Central memory CD8-positive, alpha-beta T cell (primary cell): ENCODE measurements at places on chromosomes 16 and 17.

GRCh38 chr16:57743458-57743857 is 7.9 kb downstream of the KATNB1 start:
- DNase-seq = no peak

DNA sequence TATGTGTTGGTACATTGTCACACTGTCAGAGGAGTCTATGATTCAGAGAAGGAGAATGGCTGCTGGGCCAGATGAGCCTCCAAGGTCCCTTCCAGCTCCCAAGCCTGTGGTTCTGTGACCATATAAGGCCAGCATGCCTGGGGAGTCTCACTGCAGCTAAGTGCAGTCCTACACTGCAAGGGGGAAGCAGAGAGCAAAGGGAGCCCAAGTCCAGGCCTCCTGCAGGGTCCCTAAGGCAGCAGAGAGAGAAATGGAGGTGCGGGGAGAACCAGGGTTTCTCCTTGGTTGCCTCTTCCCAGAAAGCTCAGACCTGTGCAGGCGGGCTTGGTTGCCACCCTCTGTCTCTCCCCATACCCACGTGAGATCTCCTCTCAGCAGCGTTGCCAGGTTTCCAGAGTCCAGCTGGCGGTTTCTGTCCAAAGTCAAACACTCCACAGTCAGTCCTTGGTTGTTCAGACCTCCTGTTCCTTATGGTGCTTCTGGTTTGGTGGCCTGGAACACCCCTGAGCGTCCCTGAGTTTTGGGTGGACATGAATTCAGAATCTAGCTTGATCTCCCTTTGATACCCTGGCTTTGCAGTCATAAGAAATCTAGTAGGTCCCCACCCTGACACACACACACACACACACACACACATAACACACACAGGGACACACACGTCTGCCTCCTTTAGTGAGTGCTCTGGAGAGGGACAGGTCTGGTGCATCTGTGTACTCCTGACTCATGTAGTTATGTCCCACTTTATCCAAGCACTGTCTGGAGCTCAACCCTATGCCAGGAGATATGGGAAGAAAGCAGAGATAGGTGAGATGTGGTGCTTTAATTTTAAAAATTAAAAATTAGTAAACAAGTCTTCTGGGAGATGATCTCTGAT is 78.8 kb downstream of the GNAO1 start:
- DNase-seq = no peak

DNA sequence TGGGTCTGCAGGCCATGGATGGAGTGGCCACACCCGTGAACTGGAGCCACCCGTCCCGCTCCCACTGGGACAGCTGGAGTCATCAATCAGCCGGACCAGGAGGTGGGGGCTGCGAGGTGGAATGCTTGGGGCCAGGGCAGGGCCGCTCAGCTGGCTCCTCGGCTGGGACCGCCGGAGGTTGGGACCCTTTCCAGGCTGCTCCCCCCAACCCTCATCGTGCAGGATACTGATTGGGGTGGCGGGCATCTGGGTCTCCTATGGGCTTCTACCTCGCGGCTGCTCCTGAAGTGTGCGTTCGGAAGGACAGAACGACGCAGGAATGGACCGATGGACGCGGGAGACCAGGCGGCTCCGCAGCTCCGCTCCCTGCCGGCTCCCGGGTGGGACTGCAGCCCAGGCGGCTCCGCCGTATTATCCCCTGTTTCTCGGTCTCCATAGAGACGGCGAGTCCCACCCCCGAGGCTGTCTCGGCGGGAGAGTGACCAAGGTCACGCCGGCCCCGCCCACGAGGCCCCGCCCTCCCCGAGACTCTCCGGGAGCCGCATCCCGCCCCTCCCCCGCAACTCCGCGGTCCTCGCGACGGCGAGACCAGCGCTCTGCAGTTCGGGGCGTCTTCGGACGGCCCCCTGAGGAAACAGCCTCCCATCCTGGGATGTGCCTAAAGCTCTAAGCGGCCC is at the start of gene TPPP3:
Gene TPPP3, minus strand, starts transcription at position 388 of the 677 bp plus-strand sequence. CDS start 2,387 bp downstream, outside the sequence.
- no peak for DNase-seq

DNA sequence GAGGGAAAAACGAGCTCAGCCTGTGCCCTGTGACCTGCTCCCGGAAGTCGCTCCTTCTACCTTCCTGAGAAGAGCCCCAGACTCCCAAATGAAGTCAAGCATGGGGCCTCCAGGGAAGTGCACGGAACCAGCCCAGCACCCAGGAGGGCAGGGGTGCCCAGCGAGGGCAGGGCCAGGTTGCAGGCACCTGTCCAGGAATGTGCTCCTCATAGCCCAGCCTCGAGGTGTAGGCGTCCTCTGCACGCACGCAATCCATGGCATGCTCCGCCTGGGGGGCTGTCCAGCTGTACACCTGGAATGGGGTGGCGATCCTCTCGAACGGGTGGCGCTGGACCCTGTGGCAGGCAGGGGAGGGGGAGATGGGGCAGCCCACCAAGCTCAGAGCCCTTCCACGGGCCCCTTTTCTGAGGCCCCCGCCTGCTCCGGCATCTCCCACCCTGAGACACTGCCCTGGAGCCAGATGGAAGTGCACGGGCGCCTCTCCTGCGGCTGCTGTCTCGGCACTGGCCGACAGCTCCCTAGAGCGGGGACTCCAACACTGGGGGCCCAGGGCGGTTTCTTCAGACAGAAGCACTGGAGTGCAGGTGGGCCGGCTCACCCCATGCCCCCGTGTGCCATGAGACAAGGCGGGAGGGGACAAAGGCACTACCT is 10.9 kb downstream of the CLUH start:
- DNase-seq = no peak

DNA sequence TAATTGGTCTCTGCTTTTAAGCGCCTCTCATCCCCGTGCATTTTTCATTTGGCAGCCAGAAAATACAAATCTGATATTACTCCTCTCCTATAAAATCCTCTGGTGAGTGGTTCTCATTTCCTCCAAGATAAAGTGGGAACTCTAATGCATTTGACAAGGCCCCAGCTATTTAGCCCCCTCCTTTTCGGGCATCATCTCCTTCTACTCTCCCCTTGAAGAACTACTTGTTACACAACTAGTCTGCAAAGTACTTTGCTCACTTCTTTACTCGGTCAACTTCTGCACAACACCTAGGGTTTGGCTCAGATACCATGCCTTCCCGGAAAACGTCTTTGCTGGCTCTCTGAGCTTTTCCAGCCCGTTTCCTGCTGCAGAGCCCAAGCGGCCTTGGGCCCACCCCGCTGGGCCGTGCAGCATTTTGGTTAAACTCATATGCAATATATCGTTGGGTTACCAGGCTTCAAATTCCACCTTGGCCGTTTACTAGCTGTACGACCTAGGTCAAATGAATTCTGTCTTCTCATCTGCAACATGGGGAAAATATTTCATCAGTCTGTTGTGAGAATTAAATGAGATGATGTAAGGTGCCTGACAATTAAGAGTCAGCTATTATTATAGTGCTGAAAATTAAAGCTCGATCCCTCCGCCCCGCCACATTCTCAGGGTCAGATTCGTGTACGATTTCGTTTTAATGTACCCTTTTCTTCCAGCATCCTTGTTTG is 883 bp upstream of the TAF15 start:
- no peak for DNase-seq

DNA sequence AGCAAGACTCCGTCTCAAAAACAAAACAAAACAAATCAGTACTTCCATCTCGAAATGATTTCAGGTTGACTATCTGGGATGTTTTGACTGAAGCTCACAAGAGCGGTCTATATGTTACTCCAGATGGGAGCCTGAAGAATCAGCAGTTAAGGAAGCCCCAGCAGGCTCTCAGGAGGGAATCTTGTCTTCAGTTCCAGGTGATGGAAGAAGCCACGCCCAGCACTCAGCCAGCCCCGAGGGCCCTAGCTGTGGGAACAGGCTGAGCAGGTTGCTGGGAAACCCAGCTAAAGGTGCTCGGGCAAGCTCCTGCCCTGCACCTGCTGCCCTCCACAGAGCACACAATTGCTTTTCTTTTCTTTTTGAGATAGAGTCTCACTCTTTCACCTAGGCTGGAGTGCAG is 32.4 kb downstream of the WIPI1 start:
- no peak for DNase-seq

DNA sequence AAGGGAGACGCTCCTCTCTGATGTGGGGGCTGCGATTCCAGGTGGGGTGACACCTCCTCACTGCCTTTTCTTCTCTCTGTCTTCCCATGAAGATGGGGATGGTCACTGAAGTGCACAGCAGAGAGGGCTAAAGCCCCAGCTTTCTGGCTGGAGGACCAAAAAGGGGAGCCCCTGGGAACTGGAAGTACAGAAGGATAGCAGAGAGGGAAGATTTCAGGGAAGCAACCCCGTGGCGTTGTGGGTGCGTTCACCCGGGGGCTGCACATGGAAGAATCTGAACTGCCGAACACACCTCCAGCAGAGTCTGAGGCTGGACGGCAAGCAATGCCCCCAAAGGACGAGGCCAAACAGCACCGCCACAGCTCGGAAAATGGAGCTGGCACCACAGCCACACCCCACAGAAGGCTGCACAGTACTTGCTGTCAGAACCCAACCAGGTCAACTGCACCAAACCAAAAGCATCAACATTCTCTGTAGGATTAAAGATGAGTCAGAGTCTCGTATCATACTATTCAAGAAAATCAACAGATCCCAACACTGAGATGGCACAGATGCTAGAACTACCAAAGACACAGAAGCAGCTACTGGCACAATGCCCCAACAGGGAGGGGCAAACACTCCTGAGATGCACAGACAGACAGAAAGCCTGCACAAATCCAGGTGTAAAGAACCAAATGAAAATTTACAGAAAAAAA is 49.9 kb downstream of the MAP1LC3B start:
- no peak for DNase-seq

GRCh38 chr17:57085448-57086068 is 512 bp downstream of the AKAP1 start:
- DNase-seq = peak; percentile 41
